Aorta (tissue), 5 donors: ENCODE measurements at places on chromosomes 13 and 19.

DNA sequence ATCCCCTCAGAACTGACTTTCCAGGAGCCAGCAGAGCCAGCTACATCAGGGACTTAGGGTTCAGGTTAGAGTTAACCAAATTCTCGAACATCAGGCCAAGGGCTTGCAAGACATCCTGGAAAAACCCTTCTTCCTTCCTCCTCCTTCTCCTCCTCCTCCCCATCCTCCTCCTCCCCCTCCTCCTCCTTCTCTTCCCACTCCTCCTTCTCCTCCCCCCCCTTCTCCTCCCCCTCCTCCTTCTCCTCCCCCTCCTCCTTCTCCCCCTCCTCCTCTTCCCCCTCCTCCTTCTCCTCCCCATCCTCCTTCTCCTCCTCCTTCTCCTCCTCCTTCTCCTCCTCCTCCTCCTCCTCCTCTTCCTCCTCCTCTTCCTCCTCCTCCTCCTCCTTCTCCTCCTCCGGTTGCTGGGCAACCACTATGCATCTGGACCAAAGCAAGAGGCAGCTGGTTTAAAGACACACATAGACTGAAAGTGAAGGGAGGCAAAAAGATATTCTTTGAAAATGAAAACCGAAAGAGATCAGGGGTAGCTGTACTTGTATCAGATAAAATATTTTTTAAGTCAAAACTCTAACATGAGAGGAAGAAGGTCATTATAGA is 5.9 kb upstream of the CCL25 start:
- no peak for DNase-seq
- no peaks in the 10 kb centered on the region for H3K4me1 ChIP-seq
- no peak overlapping the region for H3K27ac ChIP-seq
- no peak overlapping the region for H3K4me3 ChIP-seq

GRCh38 chr13:74674720-74675119 is 540.5 kb upstream of the KLF12 start:
- H3K4me1 ChIP-seq, result no peaks in the 10 kb centered on the region
- no peak for DNase-seq
- H3K27ac ChIP-seq, result no peak overlapping the region
- no peaks in the 10 kb centered on the region for H3K36me3 ChIP-seq
- H3K27me3 ChIP-seq, result no peaks in the 10 kb centered on the region

GRCh38 chr13:48265217-48265815 is 32.3 kb downstream of the ITM2B start:
- H3K27me3 ChIP-seq, result no peaks in the 10 kb centered on the region
- DNase-seq, result no peak
- no peak overlapping the region for H3K4me3 ChIP-seq
- no peaks in the 10 kb centered on the region for H3K4me1 ChIP-seq
- peaks cover 3% of the 10 kb centered on the region for H3K36me3 ChIP-seq

DNA sequence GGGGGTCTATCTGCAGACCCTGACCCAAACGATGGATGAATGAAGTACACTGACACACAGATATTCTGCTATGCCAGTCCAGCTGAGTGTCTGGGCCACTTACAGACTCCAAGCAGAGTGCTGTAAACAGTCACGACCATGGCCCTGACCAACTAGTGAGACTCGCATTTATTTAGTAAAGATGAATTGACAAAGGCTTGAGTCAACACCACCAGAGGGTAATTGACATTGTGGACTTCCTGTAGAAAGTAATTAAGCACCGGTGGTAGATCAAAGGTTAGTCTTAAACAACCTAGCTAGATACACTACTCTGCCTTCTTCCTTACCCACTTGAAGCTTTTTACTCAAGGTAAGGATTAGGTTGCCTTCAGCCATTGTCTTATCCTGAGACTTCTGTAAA is 63.4 kb upstream of the KPNA3 start:
- no peak overlapping the region for H3K27ac ChIP-seq
- no peaks in the 10 kb centered on the region for H3K27me3 ChIP-seq
- no peak for DNase-seq

DNA sequence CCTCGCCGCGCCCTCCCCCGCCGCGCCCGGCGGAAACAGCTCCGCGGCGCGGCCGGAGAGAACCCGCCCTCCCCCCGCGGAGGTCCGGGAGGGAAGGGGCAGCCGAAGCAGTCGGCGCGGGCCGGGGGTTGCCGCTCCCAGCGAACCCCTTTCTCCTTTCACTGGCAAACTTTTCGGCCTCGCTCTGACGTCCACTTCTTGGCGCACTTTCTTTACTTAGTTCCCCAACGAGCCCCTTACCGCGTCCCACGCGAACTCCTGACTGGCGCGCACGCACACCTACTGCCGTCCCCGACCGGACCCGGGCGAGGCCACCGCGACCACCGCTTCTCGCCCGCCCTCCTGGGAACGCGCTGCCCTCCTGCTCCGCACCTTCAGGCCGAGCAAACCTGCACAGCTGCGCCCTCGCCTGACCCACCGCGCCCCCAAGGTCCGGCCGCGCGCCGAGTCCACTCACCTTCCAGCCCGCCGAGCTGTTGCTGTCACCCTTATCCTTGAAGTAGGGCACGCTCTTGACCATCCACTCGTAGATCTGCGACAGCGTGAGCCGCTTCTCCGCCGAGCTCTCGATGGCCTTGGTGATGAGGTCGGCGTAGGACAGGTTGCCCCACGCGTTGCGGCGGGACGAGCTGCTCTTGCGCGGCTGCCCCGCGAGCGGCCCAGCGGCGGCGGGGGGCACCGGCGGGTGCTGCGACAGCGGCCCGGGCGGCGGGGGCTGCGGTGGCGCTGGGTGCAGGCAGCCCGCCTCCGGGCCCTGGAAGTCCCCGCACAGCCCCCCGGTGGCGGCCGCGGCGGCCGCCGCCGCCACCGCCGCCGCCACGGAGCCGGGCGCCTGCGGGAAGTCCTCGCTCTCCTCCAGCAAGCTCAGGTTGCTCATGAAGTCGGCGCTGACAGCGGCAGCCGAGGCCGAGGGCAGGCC is 1.1 kb downstream of the FOXO1 start:
- H3K36me3 ChIP-seq, result no peaks in the 10 kb centered on the region
- H3K4me1 ChIP-seq, result no peaks in the 10 kb centered on the region
- peak overlapping the region; percentile 93 for H3K27ac ChIP-seq
- no peaks in the 10 kb centered on the region for H3K27me3 ChIP-seq
